ENCODE measurements at places on chromosomes 7 and 10.

DNA sequence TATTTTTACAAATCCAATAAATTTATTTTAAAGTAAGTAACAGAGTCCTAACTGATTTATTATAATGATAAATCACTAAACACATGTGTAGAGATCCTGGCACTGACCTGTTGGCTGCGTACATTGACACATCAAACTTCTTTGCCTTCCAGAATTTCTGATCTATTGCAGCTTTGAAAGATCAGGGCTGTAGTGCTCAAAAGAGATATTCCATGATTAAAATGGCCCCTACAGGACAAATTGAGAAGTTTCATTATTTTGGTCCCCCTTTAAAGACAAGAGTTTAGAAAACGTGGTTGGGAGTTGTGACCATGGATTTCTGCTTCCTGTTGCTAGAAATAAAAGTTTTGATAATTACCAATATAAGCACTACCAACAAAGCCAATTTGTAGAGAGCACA is 87.7 kb upstream of the PDK4 start:
- DNase-seq: no peak

DNA sequence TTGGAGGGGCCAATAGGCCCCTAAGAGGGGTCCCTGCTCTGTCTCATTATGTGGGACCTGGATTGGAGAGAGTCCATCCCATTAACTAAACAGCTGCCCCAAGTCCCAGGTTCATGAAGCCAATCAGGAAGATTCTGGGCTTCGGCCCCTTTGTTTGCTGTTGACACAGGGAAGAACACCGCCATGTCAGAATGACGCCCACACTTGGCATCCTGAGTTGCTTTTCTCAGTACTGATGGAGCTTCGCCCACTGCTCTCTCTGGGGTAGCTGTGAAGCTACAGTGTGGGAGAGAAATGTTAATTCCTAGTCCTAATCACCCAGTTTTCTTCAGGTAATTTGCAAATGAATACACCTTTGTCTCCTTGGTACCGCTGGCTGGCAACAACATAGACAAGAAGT is 264.7 kb downstream of the GLRX3 start:
- DNase-seq: no peak

DNA sequence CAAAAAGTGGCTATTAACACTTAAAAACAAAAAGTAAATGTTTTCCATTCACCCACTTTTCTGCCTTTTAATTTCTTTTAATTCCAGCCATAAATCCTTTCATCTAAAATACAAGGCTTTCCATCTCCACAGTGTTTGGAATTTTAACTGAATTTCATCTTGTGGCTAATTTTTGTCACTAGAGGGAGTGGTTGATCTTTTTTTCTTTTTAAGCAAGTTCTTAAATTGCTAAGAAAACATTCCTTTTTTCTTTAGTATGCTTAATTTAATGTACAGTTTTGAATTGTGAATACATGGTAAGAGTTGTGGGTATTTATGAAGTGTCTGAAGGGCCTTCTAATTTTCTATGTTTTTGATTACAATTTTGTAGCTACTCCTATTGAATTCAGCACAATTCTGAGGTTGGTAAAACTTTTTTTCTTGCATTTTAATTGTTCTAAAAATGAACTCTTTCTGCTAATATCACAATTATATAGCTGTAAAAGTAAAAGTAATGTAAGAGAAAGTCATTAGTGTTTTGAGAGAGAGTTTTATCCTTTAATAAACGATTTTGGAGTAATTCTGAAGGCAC is 54.9 kb upstream of the ANK3 start:
- DNase-seq: no peak

DNA sequence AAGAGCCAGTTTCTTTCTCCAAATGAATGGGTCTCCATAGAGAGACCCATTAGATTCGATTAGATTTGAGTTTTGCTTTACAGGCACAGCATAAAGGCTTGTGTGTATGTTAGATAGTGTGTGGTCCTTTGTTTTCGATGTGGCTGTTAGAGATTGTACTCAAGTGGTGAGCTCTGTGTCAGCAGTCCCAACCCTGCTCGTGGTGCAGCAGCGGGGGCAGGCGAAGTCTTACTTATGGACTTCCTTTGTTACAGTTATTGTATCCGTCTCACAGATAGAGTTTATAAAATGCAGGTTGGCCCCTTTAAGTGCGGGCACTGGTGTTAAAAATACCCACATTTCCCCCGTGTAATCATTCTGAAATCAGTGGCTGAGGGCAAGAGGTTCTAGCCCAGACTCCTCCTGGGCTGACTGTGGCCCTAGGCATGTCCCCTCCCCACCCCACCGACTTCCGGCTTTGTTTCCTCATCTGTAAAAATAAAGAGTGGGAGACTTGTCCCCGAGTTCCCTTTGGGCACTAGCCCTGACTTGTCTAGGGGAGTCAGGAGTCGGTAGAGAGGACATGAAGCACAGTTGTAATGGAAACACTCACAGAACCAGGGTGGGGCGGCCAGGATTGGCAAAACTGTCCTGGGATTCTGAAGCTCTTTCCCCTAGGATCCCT is 28.6 kb downstream of the MTURN start:
- DNase-seq: no peak

DNA sequence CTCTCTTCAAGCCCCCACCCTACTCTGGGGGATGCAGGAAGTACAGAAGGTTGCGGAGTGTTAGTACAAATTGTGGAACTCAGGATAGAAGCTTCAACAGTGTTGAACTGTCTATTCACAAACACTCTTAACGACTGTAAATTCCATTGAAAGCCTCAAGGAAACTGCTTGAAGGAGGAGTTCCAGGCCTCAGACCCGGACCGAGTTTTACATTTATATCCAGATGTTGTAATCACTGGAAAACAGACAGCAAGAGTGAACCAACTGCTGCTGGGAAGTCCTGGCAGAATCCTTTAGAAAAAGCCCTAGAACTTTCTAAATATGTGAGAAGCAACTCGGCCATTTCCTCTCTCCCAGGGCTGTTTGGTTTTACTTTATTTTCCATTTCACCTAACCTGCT is 84.1 kb upstream of the LRRC18 start:
- no peak for DNase-seq

DNA sequence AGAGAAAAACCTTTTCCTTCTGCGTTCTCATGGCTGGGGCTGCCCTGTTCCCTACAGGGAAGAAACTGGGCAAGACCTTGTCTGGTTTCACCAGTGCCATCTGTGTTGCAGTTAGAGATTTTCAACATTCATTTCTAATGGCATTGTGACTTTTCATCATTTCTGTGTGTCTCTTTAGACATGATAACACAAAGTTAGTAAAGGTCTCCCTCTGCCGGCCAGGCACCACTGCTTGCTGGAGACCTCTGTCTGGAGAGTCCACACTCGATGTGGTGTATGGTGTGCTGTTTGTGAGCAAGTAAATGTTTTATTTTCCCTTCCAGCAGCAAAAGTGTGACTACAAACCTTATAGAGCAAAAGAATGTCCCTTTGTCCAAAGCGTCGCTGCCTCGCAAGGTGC is 213.5 kb downstream of the PAXIP1 start:
- DNase-seq: no peak

DNA sequence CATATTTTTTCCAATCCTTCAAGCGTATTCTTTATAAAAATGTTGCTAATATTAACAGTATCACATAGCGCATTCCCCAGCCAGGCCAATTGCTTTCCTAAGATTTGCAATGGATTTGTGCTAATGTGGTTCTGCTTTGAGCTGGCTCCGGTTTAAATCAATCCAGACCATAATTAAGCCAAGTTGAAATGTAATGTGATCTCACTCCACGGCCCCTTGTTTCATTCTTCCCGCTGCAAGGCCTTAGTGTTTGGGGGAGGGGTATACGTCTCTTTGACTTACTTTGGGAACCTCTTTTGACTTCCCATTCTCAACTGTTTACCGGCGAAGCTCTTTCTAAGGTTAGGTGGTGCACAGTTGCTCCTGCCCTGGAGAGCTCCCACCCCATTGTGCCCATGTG is 86.4 kb downstream of the PRPF18 start:
- no peak for DNase-seq

GRCh38 chr7:20745702-20746101 is 41.0 kb downstream of the SP8 start:
- no peak for DNase-seq

DNA sequence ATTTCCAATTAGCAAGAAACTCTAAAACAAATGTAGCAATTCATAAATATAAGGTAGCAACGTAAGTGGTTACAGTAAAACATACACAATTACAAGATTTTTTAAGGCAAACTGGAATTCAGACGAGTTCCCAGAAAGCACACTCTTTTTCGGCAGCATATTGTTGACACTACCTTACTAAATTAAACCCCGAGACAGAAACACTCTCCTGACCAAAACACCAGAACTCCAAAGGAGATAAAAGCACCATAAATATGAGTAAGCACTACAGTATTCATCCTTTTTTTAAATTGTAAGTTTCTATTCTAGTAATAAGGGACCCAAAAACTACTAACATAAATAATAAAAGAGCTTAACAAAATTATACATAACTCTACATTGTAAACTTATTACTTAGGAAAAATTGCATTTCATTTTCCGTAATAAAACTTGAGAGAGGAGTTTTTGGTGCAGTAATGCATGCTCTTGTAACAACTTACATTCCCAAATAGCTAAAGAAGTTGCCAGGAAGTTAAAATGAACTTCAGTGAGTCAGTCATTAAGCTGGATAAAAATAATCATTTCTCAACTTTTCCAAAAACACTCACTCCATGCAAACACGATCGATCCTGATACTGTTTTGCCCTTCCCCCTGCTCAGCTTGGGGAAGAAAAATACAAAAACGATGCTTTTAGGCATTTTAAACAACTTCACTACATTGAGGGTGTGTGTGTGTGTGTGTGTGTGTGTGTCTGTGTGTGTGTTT is 2.0 kb downstream of the PIP4K2A start:
- DNase-seq: no peak

DNA sequence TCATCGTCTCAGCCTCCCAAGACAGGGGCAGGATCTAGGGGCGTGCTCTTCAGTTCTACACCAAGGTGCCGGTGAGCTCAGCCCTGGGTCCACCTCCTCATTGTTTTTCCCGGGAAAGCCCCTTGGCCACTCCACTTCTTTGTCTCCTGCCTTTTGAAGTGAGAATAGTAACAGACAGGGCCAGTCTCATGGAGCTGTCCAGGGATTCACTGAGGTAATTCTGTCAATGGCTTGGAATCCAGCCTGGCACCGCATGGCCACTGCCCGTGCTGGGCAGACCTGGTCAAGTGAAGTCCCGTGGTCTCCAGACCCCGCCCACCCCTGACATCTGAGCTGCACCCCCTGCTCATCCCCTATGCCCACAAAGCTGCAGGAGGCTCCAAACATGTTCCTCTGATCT is 138.9 kb downstream of the TNS3 start:
- DNase-seq: no peak

GRCh38 chr7:33918438-33919143 is 13.3 kb downstream of the BMPER start:
- no peak for DNase-seq

DNA sequence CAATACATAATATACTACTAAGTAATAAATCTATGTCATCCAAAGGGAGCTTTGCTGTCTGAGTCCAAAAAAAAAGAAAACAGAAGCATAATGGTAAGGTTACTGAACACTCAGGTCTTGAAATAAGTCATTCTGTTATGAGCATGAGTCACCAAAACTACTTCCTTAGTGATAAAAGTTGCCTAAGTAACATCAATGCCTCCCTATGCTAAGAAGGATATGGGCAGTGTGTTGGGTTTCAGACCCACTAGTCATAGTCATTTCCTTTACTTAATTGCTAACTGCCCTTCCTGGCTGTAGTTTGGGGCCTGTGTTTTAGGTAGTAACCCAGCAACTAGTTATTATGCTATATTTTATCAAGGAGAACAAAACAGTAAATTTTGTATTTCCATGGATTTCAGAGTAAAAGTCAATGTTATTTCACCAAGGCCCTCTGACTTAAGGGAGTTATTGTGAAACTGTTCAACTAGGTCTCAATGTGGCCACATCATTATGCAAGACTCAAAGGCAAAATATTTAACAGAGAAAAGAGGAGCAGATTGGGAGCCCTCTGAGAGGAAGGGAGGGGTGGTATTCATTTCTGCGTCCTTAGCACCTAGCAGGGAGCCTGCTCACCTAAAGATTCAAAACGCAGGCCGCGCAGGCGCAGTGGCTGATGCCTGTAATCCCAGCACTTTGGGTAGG is 11.7 kb upstream of the VIM start:
- no peak for DNase-seq

DNA sequence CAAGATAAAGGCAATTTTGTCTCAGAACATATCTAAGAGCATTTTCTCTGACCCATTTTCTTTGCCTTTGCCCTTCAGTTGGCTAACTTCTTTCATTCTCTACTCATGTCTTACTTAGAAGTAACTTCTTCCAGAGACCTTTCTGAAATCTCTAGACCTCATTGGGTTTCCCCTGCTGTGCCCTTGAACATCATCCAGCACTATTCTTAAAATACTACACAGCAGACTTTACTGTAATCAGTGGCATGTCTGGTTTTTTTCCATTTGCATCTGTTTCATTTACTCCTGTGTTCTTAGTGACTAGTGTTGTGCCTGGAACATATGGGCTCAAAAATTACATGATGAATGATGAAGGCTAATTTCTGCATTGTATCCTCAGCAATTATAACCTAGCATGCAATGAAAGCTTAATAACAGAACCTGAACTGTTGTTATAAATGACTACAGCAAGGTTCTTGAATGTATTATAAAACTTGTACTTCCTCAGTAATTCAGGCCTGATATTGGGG is 301.9 kb downstream of the CDK14 start:
- no peak for DNase-seq

DNA sequence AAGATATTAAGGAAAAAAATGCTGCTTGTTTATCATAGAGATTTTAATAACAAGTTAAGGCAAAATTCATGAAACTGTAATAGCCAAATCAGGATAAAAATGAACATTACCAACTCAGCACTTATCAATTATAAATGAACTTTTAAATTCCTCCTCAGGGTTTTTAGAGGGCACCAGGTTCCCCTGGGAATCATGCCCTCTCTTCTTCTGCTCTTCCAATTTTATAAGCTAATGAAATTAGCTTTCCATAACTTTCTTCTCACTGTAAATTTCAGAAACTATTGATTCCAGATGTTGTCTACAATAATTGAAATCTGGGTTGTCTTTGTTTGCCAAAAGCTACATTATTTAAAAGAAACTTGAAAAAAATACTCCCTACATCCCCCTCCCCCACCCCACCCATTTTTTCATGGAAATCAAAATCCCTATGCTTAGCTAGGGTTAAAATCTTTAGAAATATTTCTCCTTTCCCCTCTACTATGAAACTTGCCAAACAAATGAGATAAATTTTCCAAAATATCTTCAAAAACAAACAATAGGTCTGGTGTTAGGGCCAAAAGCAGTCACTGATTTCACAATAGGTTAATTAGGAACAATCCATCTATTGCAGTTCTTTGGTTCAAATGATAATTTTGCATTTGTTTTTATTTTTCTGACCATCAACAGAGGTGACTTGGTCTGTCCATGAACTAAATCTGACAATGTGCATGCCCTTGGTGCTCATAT is 187.7 kb downstream of the DOCK4 start:
- no peak for DNase-seq

- no peak for DNase-seq
These were observed 28.2 kb downstream of the BAMBI start for GRCh38 chr10:28705472-28705871.
